EH (cell line): ENCODE measurements at places on chromosomes 6 and 20.

DNA sequence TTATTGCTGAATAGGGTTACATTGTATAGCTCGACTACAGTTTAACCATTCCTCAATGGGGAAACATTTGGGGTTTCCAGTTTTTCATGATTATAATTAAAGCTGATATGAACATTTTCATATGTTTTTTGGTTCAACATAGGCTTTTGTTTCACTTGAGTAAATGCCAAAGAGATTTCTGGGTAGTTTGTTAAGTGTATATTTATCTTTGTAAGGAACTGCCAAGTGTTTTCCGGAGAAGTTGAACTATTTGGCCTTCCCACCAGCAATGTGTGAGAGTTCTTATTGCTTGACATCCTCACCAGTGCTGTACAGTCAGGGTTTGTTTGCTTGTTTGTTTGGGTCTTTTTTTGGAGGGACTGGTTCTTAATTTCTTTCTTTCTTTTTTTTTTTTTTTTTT is 83.7 kb upstream of the RALY start:
- peak; percentile 87 for DNase-seq

GRCh38 chr6:19298421-19298820 is 538.7 kb upstream of the ID4 start:
- no peak for DNase-seq

DNA sequence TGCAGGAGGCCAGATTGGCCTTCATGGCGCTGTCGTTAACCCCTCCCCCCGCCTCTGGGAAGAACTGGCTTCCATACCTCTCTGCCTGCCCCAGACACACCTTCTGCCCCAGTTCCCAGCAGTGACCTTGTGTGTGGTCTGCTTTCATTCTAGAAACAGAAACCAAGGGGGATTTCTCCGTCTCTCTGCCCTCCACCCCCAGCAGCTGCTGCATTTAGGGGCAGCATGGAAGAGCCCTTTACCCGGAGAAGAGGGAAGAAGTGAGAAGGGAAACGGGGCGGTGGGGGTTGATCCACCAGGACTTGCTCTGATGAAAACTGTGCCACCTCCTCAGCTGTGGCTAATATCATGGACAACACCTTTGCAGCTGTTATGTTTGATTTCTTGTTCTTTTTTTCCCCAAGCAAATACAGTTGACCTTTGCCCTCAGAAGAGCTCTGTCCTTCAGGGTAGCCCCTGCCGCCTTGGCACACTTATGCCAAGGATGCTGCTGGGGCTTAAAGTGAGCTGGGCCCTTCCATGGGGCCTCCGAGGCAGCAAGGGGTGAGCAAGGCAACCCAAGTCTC is 6.1 kb downstream of the GLP1R start:
- no peak for DNase-seq

- DNase-seq, result peak; percentile 17
Observed at GRCh38 chr6:125597411-125598253, 151.8 kb upstream of the HEY2 start.

DNA sequence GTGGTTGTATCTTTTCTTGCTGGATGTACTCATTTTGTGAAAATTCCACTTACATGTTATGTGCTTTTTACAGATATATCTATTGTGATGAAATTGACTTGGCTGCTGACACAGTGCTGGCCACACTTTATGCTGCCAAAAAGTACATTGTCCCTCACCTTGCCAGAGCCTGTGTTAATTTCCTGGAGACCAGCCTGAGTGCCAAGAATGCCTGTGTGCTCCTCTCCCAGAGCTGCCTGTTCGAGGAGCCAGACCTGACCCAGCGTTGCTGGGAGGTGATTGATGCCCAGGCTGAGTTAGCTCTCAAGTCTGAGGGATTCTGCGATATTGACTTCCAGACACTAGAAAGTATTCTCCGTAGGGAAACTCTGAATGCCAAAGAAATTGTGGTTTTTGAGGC is 4.9 kb downstream of the BTBD3 start:
- DNase-seq, result no peak

- no peak for DNase-seq
Observed at GRCh38 chr20:16158090-16158975, 414.9 kb downstream of the KIF16B start.

GRCh38 chr6:81843302-81843701 is 90.8 kb upstream of the TENT5A start:
- DNase-seq, result no peak

- peak; percentile 77 for DNase-seq
Observed at GRCh38 chr6:142960098-142960497, 15.1 kb upstream of the HIVEP2 start.

GRCh38 chr6:154614641-154615040 is 104.2 kb upstream of the CNKSR3 start:
- no peak for DNase-seq
